ENCODE measurements at places on chromosomes 6 and 20.

DNA sequence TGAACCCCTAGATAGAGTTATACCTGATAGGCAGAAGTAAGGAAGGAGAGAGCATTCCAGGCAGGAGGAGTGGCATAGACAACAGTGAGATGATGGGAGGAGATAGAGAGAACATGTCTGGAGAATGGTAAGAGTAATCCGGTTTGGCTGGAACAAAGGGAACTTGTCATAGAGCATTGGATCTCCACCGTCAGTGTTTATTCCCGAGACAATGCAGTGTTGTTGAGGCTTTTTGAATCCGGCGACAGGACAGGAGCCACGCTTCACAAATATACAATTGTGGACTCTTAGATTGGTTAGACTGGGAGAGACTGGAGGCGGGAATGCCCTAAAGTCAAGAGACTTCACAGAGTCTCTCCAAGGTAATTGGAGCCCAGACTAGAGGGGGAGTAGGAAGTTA is 119.8 kb downstream of the ANKS1A start:
- DNase-seq, result no peak

DNA sequence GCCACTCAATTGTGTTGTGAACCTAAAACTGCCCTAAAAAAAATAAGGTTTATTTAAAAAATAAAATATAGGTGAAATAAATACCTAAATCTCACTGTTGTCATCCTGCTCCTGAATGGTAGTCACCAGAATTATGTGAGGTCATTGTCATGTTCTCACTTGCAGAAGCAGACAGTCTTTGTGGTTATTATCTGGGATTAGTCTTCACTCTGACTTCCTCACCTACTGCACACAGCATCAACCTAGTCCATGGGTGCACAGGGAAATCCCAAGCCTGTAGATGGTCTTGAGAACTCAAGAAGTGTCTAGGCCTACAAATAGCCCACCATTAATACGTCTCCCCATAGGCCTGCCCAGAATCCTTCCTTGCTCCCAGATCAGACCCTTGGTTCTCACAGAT is 97.0 kb downstream of the FOXF2 start:
- DNase-seq, result no peak

DNA sequence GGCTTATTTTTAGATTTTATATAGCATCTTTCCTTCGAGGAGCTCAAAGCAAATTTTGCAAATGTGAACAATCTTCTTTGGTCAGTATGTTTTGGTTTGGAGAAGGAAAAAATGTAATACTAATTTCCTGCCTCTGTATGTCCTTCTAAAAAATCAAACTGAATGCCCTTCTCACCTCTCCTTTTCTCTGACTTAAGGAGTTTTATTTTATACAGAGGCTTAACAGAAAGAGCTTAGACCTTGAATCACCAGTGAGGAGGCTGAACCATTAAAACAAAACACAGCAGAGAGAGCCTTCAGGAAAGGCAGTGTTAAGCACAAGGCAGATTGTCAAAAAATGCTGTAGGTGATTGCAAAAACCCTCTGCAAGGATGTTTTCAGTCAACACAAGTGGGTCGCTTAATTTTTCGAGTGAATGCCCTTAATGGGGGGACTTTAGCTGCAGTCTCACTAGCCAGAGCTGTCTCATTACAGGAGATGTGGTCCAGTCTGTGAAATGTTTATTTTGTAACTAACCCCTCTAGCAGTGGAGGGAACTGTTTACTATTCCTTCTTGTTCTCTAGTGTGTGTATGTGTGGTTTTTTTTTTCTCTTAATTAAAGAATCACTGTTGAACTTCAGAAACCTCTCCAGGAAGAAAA is 481.3 kb upstream of the CITED2 start:
- no peak for DNase-seq

- no peak for DNase-seq
Measured at GRCh38 chr6:139311831-139312230, 20.0 kb upstream of the TXLNB start.

GRCh38 chr6:136969930-136970329 is 47.8 kb downstream of the SLC35D3 start:
- DNase-seq, result no peak

DNA sequence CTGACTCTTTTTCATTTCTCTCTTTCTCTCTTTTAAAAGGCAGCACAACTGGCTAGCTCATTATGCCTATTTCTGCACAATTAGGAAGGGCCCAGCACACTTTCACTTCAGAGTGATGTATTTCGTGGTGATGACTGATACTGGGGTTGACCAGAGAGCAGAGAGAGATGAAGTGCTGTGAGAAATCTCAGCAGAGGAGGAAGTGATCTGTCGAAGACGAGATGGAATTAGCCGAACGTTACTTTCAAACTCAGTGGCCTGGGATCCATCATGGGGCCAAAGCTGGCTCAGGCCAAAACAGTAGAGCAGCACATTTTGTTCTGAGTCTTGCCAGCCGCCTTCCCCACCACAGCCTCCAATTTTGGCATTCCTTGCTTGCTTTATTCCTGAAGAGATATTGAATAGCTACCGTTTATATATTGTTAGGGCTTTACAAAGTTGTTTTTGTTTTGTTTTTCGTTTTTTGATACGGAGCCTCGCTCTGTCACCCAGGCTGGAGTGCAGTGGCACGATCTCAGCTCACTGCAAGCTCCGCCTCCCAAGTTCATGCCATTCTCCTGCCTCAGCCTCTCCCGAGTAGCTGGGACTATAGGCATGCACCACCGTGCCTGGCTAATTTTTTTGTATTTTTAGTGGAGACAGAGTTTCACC is 213.2 kb upstream of the ECI2 start:
- DNase-seq, result no peak

DNA sequence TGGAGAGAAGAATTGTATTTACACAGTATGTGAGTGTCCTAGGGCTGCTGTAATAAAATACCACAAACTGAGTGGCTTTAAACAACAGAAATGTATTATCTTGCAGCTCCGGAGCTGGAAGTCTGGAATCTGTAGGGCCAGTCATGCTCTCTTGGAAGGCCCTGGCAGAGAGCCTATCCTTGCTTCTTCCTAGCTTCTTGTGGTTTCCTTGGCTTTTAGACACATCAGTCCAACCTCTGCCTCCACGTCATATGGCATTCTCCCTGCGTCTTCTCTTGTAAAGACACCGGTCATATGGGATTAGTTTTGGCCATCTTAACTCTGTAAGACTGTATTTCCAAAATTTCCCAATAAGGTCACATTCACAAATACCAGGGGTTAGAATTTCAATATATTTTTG is 10.8 kb downstream of the FNDC1 start:
- no peak for DNase-seq

- no peak for DNase-seq
Measured at GRCh38 chr6:136477548-136477947, 72.7 kb downstream of the MAP7 start.

DNA sequence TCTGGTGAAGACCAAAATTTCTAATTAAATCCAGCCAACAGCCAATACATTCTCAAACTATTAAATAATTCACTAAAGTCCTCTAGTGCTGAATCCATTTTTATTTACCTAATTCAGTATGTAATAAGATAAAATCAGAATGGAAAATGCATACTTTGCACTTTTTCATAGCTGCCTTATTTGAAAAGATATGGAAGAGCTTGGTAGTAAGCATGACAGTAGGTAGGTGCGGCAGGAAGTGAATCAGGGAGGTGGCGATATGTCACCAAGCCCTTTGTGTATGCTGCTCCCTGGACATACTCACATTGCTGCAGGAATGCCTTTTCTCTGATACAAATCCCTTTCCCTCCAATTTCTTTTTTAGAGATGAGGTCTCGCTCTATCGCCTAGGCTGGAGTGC is 10.2 kb upstream of the TGM3 start:
- no peak for DNase-seq

All from NCI-H510A (cell line).